Activated CD4-positive, alpha-beta T cell treated with anti-CD3 and anti-CD28 coated beads, Interleukin-2, amount 50 U/mL, for 48 hours (primary cell): ENCODE measurements at places on chromosomes 3 and 15.
A peak's percentile ranks its signal among the peaks of the same experiment; 100 is the strongest.

GRCh38 chr15:26722621-26723160 lies 50.2 kb downstream of the GABRB3 start:
- DNase-seq, result no peak

DNA sequence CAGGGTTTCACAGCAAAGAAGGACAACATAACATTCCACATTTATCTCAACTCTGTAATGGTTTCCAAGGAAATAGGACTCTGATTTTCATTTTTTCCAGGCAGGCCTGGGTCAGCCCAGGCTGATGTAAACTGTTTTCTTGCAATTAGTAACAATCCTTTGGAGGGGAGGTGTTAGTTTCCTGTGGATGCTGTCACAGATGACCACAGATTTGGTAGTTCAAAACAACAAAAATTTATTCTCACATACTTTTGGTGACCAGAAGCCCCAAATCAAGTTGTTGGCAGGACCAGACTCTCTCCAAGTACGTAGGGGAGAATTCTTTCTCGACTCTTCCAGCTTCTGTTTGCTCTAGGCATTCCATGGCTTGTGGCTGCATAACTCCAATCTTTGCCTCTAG lies 88.0 kb downstream of the EDEM1 start:
- no peak for DNase-seq

DNA sequence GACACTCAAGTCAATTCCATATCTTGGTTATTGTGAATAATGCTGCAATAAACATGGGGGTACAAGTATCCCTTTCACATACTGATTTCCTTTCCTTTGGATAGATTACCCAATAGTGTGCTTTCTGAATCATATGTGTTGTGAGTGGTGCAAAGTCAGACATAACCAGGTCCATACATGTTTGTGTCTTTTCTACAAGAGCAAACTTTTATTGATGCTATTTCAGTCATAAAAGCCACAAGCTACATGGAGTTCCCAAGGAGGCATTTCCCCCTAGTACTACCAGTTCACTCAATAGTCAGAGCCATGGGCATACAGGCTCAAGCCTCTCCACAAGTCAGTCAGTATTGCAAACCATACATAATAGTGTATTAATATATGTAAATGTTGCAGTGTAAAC lies 10.1 kb downstream of the CEP63 start:
- no peak for DNase-seq

GRCh38 chr3:147620906-147621305 lies 211.7 kb downstream of the ZIC1 start:
- DNase-seq, result no peak

- DNase-seq, result no peak
Observed at GRCh38 chr3:50133283-50133615, 21.9 kb upstream of the SEMA3F start.

- no peak for DNase-seq
Observed at GRCh38 chr3:105348307-105348706, 18.4 kb upstream of the ALCAM start.

DNA sequence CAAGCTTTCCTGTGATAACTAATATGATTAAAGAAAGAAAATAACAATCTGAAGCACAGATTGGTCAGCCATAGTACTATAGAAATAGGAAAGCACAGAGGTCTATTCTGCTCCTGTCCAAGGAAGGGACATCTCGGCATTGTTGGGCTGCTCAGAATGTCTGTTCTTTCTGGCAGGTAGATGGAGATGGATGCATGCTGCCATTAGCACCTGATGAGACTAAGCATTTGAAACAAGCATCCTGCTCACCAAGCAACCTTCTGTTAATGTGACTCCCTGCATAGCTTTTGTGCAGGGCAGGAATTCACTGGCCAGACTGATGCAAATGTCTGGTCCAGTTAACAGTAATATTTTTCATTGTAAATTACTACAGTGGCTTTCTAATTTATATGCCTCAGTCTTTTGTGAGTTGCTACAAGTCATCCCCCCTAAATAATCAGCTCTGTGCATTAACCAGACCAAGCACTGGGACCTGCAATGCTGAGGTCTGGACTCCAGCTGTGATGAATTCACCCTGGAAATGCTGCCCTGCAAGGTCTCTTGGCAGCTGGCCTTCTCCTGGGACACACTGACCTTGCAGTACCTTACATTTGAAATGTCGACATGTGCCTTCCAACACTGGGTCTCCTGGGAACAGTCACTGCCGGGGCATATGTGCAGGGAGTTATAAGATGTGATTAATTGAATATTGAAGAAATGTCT lies 1123.7 kb downstream of the IGSF11 start:
- DNase-seq, result no peak

DNA sequence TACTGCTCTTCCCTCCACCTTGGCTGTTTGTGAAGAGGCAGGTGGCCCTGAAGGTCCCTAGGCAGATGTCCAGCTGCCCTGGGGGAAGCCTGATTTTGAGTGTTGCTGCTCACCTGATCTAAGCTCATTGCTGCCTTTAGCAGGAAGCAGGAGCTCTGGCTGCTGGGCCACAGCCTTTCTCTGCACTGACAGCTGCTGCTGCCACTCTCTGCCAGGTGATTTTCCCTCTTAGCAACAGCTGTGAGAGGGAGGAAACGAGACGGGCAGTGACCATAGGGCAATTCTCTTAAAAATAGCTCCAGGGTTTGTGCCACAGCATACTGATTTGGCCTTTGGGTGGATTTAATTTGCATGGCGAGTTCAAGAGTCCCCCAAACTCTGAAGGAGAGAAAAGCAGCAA lies 415.8 kb upstream of the SEMA6D start:
- DNase-seq, result no peak

- no peak for DNase-seq
Observed at GRCh38 chr15:97717806-97718205, 242.7 kb upstream of the ARRDC4 start.

DNA sequence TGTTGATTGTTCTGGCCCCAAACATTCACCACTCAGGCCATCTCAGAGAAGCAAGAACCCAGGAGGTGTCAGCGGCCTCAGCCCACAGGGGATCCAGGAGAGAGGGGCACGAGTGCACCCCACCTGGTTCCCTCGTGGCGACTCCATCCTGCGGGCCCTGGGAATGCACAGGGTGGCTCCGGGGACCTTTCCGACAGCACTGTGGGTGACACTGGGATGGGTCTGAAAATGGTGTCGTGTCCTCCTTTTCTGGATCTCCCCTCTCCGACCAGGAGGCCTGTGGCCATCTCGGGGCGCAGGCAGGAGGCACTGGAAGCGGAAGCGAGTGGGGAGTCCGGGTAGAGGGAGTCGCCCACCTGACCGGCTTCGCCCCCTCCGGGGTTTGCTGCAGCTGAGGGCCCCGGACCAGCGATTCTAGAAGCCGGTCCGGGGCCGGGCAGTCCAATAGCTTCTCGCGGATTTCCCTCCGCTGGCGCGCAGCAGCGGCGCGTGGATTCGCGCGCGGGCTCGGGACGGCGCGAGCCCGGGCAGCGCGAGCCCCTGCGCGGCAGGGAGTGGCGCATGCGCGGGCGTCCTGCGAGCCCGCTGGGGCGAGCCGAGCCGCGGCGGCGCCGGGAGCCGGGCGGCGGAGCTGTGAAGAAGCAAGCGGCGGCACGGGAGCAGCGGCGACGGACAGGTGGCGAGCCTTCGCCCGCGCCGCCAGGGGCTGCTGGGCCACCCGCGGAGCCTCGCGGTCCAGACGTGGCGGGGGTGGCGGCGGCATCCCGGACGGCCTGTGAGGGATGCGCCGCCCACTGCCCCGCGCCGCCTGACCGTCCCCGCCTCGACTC lies at the start of gene DOCK3:
Gene DOCK3 (plus strand): TSS at position 579 of the 830 bp plus-strand sequence. CDS start 337 bp downstream, outside the sequence.
- peak; percentile 59 for DNase-seq

DNA sequence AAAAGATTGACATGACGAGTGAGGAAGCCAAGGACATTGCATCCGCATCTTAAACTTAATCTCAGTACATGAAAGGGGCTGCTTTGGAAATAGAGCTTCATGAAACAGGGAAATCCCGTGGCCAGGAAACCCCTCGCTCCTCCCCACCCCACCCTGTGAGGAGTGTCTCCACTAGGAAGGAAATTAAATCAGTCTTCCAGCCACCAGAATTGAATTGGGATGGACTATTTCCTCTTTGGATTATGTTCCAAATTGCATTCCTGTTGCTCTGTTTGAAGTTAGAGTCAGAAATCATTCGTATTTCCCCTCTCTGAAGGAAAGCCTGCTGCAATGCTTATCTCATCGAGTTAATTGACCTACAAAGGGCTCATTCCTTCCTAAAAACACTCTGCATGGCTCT lies 35.8 kb downstream of the CLDN11 start:
- DNase-seq, result no peak

DNA sequence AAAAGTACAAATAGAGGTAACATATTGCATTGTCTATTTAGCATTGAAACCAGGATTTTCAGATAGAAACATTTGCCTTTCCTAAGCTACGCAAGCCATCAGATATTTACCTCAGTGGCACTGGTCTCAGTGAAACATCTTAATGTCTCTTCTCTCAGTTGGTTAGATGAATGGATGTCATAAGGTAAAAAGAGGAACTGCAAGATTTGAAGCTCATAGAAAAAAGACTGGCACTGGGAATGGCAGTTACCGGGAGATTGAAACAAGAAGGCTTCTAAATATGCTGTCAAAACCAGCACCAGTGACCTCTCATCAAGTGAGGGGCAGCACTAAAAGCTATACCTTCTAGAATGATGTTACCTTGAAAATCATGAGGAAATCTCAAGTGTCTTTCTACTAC lies 486.4 kb downstream of the FHIT start:
- no peak for DNase-seq

GRCh38 chr3:194097141-194097882 lies 38.6 kb upstream of the HES1 start:
- no peak for DNase-seq

- DNase-seq, result no peak
Observed at GRCh38 chr3:175896655-175897054, 1037.5 kb downstream of the NAALADL2 start.

- no peak for DNase-seq
Observed at GRCh38 chr3:188631291-188632010, 477.5 kb downstream of the LPP start.

DNA sequence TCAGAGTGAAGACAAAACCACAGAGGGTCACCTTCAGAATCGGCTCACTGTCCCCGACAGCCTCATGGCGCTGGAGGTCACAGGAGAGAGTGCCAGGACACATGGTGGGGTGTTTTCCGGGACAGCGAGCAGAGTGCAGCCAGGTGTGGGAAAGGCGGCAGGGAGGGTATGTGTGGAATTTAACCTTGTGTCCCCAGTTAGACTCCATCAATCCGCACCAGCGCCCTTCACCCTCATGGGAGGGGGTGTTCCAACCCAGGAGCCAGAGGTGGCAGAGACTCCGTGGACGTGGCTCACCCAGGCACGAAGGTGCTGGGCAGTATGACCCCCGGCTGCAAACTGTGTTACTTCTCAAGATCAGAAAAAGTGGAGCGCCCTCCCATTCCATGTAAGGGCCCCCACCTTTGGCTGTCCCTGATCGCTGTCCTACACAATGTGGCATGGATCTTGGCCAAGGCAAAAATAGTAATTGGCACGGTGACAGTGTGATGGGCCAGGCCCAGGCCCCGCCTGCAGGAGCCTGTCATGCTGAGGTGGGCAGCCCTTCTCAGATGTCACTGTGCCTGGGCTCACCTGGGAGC lies 190.3 kb downstream of the XXYLT1 start:
- no peak for DNase-seq

DNA sequence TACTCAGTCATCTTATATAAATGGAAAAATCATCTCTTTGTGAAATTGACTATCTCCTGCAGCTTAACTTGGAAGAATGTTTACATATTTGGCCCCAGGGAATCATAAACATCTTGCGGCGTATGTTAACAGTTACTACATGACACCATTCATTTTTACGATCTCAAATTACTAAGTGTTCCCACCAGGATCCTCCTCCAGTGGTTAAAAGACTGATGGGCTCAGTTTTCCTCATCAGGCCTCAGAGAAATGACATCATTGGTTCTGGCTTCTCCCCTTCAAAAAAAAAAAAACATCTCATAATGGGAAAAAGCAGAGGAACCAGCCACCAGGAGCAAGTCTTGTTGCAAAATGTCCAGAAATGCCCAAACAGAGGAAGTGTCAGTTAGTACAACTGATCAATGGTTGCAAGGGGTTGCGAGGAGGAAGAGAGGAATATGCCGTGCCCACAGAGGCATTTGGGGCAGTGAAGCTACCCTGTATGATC lies 70.5 kb upstream of the LIPC start:
- no peak for DNase-seq

DNA sequence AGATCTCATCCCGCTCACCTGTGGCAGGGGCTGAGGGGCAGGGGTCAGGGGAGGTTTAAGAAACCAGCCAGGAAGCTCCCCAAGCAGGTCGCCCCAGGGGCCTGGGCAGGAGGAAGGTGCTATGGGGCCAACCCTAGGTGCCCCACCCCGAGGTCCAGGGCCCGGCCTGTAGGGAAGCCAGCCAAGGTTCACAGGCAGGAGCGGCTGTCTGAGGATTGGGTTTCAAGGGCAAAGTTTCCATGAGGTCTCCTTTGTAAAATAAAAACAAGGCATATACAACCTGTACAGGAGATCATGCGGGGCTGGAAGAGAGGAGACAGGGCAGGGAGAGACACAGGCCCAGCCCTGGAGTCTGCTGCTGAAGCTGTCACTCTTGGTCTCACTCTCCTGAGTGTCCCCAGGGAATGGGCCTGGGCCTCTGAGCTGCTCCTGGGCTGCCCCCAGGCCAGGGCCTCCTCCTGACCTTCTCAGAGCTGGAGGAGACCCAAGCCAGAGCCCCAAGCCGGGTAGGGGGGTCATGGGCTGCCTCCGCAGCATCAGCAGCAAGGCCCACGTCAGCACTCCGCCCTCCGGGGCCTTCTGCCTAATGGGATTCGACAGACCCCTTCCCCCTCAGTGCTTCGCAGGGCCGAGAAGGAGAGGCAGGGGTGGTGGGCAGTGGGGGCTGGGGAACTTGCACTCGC lies 5.5 kb downstream of the CPLX3 start:
- no peak for DNase-seq

DNA sequence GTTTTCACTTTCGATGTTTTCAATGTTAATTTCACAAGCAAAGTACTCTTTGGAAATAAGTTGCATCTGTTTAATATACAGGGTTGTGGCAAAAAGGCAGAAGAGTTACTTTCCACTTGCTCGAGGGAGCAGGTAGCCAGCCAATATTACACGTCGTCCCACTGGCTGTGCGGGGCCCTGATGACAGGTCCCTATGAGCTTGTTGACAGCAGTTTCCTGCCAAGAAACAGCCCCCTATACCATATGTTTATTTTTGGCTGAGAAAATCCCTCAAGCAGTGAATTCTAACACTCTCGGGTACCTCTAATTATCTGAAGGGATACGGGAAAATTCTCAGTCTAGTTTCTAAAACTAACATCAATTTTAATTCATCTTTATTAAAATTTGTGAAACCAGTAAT lies 116.8 kb upstream of the SGO1 start:
- DNase-seq, result no peak
